ENCODE measurements at places on chromosomes 16 and 17.

- no peak for DNase-seq
Measured at GRCh38 chr17:3911271-3912053, 4.8 kb downstream of the P2RX1 start.

DNA sequence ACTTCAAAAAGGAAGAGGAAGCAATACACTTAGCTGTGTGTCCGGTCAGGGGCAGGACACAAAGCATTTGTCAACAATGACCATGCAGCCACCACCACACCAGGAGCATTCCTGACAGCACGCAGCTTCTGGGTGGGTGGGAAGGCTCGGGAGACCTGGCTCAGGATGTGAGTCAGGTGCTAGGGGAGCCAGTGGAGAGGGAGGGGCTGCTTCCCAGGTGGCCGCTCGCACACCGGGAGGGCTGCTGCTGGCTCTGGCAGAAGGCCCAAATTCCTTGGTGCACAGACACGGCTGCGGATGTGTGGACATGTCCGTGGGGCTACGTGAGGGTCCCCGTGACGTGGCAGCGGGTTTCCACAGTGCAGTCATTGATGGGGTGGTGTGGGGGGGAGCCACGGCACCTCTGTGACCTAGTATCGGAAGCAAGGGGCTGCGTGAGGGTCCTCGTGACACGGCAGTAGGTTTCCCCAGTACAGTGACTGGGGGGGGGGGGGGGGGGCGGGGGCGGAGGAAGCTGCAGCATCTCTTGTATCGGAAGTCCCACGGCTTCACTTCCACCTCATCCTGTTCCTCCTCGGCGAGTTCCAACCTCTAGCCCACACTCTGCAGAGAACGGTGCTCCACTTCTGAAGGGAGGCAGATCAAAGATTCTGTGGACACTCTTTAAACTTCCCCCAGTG is 112.8 kb downstream of the ZNF778 start:
- DNase-seq, result no peak

DNA sequence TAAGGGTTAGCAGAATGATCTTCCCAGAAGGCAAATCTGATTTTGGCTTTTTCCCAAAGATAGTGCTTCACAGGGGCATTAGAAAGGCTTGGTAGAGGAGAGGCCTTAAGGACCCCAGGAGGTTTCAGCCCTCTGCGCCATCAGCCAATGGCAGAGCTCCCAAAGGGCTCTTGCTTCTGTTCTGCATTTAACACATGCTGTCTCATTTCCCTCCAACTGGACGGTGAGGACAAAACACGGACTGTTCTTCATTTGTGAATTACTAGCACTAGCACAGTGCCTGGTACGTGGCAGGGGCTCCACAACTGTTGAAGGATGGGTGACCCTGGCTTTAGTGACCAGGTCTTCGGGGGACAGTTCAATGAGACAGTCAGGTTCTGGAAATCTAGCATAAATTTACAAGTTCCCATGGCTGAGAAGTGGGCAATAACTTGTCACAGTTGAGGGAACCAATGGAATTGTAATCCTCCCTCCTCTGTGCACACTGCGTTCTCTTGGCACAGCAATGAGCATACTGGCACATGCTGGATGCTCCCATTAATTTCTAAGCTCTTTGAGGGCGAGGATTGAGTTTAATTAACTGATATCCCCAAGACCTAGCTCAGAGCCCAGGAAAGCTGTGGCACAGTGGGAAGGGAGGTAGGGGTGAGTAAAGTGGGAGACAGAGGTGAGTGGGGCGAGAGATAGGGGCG is 45.4 kb downstream of the COG7 start:
- peak; percentile 50 for DNase-seq

GRCh38 chr17:41801374-41802271 is 10.1 kb downstream of the P3H4 start:
- DNase-seq, result peak; percentile 3

DNA sequence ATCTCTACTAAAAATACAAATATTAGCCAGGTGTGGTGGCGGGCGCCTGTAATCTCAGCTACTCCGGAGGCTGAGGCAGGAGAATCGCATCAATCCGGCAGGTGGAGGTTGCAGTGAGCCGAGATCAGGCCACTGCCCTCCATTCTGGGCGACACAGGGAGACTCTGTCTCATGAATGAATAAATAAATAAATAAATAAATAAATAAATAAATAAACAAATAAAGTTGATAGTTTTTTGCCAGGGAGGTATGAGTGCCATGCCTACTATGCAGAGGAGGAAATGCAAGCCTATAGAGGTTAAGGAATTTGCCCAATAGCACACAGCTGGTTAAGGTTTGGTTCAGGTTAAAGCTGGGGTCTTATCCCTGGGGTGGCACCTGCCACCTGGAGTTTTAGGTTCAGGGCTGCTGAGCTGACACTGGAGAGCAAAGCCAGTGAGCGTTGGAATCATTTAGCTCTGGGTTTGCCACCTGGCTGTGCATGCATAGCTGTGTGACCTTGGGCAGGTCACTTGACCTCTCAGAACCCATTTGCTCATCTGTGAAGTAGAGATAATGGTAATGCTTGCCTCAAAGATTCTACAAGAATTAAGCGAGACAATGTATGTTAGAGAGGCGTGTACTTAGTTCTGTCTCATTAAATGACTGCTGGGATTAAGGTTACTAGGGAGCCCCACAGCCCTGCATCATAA is 1.2 kb downstream of the OTOA start:
- DNase-seq, result no peak

DNA sequence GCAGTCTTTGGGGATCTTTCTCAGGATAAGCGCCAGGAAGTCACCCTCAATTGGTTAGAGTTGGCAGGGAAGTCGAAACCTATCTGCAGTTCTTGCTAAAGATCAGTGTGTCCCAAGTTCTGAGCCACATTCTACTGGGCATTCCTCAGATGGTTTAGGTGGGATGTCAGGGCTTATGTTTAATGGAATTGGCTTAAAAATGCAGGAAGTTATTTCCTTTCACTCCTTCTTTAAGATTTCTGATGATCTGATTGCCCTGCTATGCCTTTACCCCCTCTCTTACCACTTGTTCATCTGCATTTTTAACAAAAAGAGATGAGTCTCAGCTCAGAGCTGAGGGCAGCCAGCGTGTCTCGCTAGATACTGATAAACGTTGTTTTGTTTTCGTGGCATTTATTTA is 30.8 kb downstream of the FOXL1 start:
- no peak for DNase-seq

DNA sequence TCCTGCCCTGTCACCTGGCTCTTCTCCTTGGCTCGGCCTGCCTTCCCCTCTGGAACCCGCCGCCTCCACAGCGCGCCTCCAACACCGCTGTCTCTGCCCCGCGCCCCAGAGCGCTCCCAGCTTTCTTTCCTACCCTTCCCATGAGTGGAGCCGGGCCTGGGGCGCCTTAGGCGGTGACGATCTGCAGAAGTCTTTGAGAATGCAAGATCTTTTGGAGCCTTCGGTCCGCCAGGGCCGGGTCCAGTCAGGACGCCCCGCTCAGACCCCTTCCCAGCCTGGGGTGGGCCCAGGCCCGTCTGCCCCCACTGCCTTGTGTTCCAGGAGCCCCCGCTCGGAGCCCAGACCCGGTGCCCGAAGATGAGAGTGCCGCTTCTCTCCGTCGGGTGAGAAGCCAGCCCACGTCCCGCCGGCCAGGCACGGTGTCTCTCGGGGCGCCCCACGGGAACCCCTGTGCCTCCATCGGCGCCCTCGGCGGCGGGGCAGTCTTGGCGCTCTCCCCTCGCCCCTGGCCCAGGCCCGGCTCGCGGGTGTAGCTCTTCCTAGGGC is 40.0 kb downstream of the MRM1 start:
- DNase-seq, result no peak

DNA sequence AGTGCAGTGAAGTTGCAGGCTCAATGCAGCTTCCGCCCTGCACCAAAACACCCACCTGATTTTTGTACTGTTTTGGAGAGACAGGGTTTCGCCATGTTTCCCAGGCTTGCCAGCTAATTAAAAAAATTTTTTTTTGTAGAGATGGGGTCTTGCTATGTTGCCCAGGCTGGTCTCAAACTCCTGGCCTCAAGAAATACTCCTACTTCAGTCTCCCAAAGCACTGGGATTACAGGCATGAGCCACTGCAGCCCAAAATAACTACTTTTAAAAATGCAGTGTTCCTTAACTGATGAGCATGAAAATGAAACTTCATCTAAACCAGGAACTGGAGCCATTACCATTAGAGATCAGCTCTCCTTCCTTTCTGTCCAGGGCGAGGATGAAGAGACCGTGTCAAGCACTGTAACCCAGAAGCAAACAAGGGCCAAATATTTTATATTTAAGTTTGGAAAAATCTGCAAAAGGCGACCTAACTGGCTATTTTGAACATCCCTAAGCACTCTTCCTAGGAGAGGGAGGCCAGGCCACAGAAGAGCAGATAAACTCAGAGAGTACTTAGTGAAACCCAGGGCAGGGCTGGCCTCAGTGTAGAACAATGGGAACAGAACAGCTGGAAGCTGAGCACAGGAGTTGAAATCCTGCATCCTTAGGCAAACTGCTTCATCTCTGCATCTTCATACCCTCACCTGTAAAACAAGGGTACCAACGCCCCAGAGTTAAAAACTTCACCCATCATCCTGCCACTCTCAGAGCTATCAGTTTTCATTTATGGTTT is 24.0 kb downstream of the CREBBP start:
- DNase-seq, result no peak

DNA sequence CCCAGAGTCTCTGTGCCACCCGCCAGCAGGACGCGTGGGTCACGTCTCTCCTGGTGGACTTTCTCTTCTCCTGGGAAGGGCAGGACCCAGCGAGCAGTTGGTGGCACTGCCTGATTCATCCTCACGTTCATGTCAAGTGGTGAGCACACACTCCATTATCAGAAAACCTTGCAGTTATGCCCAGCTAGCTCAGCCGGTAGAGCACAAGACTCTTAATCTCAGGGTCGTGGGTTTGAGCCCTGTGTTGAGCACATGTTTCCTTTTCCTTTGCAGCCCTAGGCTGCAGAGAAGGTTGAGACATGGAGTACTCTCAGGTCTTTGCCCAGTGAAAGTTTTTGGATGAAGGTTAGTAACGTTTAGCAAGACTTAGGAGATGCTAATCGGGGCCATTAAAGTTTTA is 8.0 kb downstream of the OR1F1 start:
- no peak for DNase-seq
